ENCODE measurements at places on chromosomes 6 and 20. TPM values are rescaled to one million over a fixed set of nuclear protein-coding genes. Genes with fewer than 3 reads are reported as not detected.

Gene C2
- 0.97 TPM for total RNA-seq

Gene IPCEF1
- total RNA-seq: 4.9 TPM

Gene GGTLC1
- not detected for total RNA-seq

Gene CDH4
- total RNA-seq: not detected

Gene SLC32A1
- not detected for total RNA-seq

Gene MYO6
- 23.2 TPM for total RNA-seq

Gene SGK2
- not detected for total RNA-seq

Gene ADGRB3
- not detected for total RNA-seq

Gene PBOV1
- total RNA-seq: not detected

Gene ARMC12
- total RNA-seq: 1.0 TPM

Gene TBC1D32
- 5.7 TPM for total RNA-seq

Gene GNRH2
- 0.64 TPM for total RNA-seq

Gene WFDC12
- not detected for total RNA-seq

Gene CGA
- total RNA-seq: not detected

Gene PSMB1
- total RNA-seq: 205 TPM

Gene MOXD1
- 0.87 TPM for total RNA-seq

Gene TSBP1
- total RNA-seq: not detected
